ENCODE measurements at places on chromosomes 2 and 18. TPM values are rescaled to one million over a fixed set of nuclear protein-coding genes. Genes with fewer than 3 reads are reported as not detected.

DNA sequence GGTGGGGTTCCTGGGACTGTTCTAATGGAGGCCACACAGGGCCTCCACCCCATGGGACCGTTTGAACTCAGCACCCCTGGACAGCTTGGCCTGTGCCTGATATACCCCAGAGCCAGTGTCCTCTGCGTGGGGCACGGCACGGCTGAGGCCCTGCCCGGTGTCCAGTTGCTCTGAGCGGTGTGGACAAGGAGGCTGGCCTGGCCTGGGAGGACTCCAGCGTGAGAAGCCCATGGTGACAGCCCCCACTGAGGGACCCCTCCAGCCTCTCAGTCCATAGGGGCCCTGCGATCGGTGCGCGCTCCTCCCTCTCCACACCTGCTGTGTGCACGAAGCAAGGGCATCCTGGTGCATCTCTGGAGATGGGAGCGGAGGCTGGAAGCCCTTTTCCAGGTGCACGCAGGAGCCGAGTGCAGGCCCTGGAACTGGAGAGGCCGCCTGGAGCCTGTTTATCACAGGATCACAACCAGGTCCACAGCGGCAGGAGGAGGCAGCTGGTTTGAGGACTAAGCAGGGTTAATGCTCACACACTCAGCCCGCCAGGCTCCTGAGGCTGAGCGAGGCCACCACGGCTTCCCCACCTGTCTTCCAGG, 120.2 kb downstream of the PTGR3 start:
- DNase-seq, result no peak

DNA sequence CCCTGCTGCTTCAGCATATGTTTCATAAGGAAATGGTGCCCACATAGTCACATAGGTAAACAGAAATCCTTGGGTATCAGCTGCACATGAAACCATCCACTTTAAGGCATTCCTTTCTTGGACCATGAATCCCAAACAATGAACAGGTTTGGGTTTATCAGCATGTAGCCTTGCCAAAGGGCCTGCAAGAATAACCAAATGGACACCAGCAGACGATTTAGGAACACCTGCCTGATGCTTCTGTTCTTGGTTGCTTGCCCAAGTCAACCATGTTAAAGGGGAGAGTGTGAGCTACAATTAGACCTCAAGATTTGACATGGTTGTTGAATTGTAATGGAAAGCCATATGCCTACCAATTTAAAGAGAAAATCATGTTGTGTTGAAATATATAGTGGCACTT, 1342.7 kb upstream of the PIK3C3 start:
- DNase-seq, result no peak

The TEKT4 gene
- polyA plus RNA-seq, result not detected

The NTSR2 gene
- not detected for polyA plus RNA-seq

The DRC1 gene
- polyA plus RNA-seq, result not detected

GRCh38 chr2:239751679-239752355, 273.3 kb downstream of the NDUFA10 start:
- DNase-seq, result no peak

DNA sequence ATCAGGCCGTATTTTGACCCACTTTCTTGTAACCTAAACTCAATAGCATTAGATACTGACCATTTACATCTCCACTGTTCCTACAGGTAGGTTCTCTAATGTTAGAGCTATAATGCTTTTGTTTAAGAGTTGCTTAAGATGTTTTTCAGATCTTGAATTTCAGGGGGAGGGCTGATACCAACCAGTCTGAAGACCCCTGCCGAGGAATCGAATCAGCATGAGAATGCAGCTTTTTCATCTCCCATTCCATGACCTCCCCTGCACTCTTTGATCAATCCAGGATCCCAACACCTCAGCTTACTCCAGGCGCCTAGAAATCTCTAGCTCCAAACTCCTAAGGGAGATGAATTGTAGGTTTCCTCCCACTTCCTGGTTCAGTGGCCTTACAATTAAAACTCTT, 120.5 kb upstream of the MC4R start:
- no peak for DNase-seq

The SIX2 gene
- polyA plus RNA-seq, result not detected

GRCh38 chr2:70978341-70979179, at the start of gene ANKRD53:
ANKRD53 (plus strand) TSS chr2:70978630; CDS start chr2:70978646, 16 bp downstream.
- peak; percentile 33 for DNase-seq

The DNAJC5G gene
- not detected for polyA plus RNA-seq

DNA sequence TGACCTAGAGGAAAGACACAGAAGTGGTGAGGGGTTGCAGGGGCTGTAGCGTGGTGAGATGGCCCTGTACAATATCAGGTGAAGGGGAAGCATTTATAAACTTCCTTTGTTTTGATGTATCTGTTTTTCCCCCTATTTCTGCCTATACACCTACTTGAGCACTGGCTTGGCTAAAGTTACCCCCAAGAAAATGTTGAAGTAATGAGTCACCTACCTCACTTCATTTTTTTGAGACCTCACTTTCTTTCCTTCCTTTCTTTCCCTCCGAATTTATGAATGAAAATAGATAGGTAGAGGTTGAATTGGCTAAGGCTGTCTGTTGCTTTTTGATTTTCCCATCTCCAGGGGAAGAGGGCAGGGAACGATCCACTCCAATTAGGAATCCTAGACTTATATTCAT, 231.1 kb upstream of the EPAS1 start:
- DNase-seq, result no peak

DNA sequence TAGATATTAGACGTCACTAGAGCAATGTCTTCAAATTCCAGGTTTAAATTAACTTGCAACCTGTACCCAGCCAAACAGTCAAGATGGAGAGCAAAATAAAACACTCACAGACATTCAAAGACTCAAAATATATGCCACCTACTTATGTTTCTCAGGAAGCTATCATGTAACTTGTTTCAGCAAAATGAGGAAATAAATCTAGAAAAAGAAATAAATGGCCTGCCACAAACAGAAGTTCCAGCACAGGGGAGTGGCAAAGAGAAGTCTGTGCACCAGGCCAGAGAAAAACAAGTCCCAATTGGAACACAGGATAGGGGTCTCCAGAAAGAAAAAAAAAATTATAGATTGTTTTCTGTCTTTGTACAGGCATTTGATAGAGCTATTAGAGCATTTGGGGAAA, 96.7 kb downstream of the LRP2 start:
- no peak for DNase-seq

DNA sequence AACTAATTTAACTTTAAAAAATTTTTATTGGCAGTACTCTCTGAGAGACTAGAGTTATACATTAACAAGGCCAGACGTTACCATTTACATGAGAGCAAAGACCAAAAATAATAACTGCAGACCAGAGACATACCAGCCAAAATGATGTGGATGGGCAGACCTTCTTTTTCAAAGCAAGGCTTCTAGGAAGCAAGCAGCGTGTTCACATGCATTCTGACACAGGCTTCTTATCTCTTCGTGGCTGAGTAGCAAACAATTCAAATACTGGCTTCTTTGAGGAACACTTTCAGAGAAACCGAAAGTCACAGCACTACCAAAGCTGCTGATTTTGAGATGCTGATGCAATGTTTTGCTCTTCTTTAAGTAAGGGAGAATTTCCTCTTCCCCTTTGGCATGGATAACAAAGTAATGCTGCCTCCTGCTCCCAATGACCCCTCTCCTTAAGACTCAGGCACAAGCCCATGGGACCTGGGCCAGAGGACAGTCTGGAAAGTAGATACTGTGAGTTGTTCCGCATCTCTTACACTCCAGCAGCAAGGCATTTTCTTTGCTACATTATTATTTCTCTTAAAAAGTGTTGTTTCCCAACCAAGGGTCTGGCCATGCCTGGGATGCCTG, 181.9 kb downstream of the MREG start:
- DNase-seq, result no peak

DNA sequence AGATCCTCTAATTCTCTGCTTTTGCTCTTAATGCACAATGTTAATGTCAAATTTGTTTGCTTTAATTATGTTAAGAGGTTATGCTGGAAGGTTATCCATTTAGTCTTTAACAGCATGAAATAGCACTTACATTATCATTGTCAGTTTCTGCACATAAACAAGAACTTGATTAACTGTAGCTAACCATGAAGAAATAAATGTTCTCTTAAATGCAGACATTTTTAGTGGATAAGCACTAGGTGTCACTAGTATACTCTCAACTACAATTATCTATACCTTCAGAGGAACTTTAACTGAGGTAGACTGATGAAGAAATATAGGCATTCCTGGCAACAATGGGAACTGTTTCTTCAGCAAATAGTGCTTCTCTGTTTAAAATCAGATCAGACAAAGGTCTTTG, 178.8 kb upstream of the CHST9 start:
- no peak for DNase-seq

GRCh38 chr18:64372850-64373249, 224.0 kb upstream of the LINC00305 start:
- DNase-seq, result no peak

DNA sequence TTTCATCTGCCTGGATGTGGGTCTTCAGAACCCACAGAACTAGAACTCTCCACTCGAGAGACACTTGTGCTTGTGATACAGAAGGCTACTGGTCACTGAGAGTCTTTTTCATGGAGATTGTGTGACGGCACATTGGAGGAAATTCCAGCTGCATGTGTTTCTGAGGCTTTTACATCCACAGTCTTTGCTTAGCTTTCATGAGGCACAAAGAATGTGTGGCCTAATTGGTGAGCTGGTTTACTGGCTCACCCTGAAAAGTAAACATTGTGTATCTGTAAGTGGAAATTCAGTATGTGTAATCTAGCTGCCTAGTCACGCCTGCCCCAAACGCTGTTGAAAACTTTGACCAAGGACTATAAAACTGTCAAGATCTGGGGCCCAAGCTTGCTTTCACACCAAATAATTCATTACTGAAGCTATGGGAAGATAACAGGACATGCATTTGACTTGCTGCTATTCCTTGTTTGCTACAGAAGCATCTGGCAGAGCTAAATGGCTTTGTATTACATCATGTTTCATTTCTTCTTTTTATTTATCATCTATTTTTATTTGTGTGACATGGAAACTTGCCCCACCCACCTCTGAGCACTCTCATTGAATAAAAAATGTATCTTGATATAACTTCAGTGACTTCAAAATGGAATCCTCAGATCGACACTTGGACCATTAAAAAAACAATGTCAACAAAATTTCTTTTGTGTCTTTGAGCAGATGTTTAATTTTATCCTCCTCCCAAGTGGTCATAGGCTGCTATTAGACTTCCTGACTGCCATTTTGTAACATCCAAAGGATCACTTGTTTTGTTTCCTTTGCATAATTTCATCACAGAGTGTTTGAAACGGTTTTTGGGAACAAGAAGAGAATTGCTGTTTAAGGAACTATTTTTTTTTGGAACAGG, 80.2 kb downstream of the EFEMP1 start:
- no peak for DNase-seq

GRCh38 chr2:163343316-163343715, 392.5 kb downstream of the FIGN start:
- no peak for DNase-seq

DNA sequence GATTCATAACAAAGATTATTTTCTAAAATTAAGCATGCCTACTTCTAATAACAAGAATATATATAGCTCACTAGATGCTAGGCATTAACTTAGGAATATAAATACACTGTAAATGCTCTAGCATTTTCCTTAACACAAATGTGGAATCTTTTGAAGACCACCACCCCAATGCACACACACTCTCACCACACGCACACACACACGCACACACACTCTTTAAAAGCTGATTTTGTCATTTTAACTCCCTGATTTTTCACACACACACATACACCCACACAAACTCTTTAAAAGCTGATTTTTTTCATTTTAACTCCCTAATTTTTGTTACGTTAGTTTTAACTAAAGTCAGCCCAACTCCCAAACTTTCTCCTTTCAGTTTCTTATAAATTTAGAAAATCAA, 3.0 kb downstream of the COL5A2 start:
- no peak for DNase-seq

The SPTBN1 gene
- polyA plus RNA-seq, result 42.8 TPM

DNA sequence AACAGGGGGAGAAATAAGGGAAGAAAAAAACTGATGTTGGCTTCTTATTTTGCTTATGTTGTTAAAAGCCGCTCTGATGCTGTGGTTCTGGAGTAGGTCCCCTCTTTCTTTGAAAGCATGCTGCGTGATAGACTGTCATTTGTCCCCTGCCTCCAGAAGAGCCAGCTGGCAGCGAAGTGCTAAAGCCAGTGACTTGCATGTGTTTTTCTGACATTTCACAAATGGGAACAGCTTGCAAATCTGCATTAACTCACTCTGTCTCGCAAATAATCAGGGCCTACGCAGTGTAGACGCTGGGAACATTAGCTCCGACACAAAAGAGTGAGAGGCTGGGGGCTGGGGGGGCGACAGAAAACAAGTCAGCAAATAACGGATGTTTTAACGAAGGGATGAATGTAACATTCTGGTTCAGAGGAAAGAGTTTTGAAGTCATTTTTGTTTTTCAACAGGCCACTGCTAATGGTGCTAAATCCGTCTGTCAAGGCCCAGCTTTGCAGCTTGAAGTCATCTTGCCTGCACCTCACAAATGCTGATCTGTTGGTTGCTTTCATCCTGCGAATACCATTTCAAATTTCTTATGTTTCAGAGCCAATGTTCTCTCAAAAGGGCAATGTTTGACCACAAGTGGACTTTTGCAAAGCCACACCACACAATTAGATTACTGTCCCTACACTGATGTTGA, 68.8 kb upstream of the PIK3C3 start:
- no peak for DNase-seq

GRCh38 chr2:209005371-209005770, 418.5 kb upstream of the MAP2 start:
- no peak for DNase-seq

DNA sequence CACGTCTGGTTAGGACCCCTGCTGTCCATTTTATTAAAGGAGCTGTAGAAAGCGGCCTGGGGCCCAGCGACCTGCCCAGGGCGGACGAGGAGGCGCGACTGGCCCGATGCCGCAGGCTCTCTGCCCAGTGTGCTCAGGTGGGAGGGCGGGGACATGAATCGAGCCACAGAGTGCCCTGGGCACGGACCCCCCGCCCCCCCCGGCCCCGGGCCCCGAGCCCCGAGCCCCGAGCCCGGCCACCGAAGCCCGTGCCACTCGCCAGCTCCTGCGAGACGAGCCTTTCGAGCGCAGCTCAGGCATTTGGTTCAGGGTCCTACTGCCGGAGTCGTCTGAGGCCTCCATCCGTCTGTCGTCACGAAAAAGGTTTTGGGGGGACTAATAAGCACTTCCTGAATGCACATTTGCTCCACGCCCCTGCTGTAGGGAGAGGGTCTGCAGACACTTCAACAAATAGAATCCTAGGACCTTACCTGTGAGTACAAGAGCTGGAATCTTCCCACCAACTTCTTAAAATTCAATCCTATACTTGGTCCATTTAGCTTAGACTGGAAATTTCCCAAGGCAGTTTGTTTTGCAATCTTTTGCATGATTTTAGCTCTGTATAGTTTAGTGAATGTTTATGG, 602 bp upstream of the ADAM17 start:
- peak; percentile 27 for DNase-seq

DNA sequence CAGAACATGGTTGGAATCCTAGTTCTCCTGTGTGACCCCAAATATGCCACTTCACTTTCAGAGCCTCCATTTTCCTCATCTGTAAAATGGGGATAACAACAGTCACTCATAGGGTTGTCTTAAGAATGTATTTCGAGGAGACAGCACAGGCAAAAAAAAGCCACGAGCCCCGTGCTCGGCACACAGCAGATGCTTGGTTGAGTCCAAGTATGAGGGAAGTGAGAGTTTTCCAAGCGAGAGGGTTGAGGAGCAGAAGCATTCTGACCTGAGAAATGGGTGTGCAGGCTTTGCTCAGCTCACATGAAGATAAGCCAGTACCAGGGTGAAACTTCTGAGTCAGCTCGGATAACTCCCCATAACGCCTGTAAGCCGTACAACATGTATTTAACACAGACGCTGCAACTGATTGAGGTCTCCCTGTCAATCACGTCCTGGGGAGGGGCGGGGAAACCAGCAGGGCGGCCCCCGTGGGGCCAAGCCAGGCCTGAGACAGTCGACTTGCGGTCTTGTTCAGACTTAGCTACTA, 23.0 kb upstream of the ODC1 start:
- no peak for DNase-seq

The C2orf15 gene
- 6.1 TPM for polyA plus RNA-seq

- DNase-seq, result peak; percentile 15
These were observed 1.2 kb upstream of the NPAS2 start for GRCh38 chr2:100818606-100819369.

Data from naive thymus-derived CD8-positive, alpha-beta T cell (primary cell).